ENCODE measurements at places on chromosomes 2 and 18.

DNA sequence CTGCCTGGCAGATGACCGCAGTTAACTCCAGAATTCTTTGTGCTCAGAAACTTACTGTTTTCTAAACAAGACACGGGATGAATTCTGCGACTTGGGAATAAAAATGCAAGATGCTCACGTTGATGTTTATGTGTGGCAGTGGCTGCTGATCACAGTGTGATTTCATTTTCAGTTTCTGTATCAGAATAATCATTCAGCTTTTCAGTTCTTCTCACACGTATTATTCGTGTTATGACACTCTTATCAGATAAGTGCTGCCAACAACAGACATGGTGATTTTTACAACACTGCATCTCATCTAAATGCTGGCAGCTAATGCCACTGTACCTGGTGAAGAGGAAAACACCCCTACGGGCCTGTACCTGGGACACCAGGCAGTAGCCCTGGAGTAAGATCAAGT is 272.9 kb upstream of the REV1 start:
- DNase-seq: no peak

DNA sequence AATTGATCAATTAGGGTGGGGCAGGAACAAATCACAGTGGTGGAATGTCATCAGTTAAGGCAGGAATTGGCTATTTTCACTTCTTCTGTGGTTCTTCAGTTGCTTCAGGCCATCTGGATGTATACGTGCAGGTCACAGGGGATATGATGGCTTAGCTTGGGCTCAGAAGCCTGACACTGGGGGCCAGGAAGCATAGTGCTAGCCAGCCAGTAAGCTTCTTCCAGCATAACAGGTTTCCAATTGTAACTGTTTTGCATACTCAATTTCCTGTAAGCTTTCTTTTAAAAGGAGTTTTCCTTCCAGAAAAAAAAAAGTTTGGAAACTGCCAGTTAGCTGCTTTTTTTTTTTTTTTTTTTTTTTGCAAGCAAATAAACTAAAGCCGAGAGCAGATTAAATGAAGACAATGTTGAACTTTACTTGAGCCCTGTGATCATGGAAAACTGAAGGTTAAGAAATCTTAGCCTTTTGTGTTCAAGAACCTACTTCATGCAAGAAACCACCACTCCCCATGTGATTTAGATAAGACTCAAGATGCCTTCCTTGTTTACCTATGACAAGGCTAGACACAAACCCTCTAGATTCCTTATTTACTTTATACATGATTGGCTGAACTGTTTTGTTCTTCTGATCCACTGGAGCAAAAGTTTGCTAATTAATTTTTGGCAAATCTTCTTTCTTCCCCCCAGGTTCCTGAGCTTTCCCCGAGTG is 126.9 kb upstream of the LINC00305 start:
- no peak for DNase-seq

GRCh38 chr18:59446012-59446411 is 86.9 kb upstream of the LMAN1 start:
- no peak for DNase-seq

GRCh38 chr2:18124116-18124835 is 245.8 kb downstream of the KCNS3 start:
- no peak for DNase-seq

GRCh38 chr18:7532942-7533341 is 34.2 kb upstream of the PTPRM start:
- DNase-seq: no peak
